ENCODE measurements at places on chromosomes 4 and X.

DNA sequence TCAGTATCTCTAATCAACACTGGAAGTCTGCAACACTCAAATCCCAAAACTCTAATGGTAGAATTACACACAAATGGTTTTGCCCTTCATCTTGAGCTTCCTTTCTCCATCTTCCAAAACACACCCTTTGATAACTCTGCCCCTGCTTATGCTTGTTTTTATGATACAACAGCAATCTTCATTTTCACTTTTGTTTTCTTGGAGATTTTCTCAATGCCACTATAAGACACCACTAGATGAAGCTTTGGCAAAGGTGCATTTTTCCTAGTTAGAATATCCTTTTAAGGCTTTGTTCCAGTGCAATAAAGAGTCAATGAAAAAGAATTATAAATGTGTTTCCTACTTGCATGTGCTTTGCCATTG is 472.4 kb upstream of the NWD2 start:
- no peak for DNase-seq

GRCh38 chr4:38489011-38489861 is 174.8 kb upstream of the KLF3 start:
- DNase-seq = no peak

- peak; percentile 59 for DNase-seq
Observed at GRCh38 chr4:151325111-151325948, at the start of gene SH3D19. Gene SH3D19 (minus strand): TSS chr4:151325605. CDS start chr4:151325352, 253 bp downstream.

GRCh38 chr4:184408021-184408683 is 66.2 kb downstream of the IRF2 start:
- peak; percentile 50 for DNase-seq

DNA sequence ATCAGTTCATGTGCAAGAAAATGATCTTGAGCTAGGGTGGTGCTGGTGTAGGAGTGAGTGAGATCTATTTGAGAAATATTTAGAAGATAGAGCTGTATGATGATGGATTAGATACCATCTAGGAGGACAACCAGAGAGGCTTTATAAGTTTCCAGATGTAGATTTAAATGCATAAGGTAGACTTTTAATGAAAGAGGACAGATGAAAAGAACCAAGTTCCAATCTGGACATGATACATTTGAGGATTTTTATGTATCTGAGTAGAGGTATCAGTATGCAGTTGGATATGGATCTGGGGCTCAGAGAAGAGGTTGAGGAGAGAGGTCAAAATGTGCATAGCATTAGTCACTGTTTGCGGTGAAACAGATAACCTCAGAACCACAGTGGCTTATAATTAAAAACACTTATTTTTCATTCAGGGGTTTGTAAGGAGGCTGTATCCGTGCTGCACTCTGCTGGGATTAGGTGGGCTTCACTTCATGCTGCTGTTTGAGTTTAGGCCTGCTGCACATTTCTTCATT is 348.7 kb downstream of the BMPR1B start:
- DNase-seq = peak; percentile 44

DNA sequence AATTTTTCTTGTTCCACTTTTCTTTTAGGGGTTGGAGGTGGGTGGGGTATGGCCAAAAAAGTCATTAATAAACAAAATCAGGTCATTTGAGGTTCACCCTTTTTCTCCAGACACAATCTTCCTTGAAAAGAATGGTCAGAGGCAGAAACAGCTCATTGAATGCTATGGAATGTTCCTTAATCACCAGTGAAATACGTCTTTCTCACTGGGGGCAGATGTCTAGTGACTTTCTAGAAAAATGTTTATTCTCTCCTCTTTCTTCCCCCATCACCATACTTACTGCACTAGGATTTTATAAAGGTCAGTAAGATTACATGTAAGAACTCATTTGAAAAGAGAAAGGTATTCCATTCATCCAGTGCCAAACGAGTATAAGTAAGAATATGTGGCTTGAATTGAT is 44.5 kb downstream of the MGST2 start:
- peak; percentile 8 for DNase-seq

- peak; percentile 74 for DNase-seq
Observed at GRCh38 chr4:120977435-120977997, 55.0 kb upstream of the PRDM5 start.

GRCh38 chr4:56128213-56128612 is 179.5 kb downstream of the CEP135 start:
- peak; percentile 9 for DNase-seq

Measured in AG10803 (cell line).